CD4-positive, alpha-beta T cell treated with Interleukin-6 for 4 hours (primary cell): ENCODE measurements at places on chromosomes 13 and 19.
A peak's percentile ranks its signal among the peaks of the same experiment; 100 is the strongest.

GRCh38 chr19:58556622-58557220 lies 1.7 kb downstream of the UBE2M start:
- DNase-seq, result no peak

DNA sequence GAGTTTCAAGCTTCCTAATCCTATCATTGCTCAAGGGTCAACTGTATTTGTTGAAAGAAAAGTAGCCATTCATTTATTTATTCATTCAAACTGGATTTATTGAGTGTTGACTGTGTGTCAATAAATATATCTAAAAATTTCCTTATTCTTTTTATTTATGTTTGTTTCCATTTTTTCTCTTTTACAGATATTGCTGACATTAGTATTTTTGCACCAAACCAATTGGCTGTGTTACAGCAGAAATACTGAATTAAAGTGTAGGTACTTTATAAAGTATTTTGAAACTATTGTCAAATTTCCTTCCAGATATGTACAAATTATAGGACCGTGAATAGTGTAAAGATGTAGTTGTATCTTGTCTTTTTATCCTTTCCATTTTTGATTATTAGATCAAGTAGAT lies 692.0 kb upstream of the SLC10A2 start:
- no peak for DNase-seq

GRCh38 chr13:111668451-111668850 lies 348.0 kb downstream of the TEX29 start:
- DNase-seq, result no peak

DNA sequence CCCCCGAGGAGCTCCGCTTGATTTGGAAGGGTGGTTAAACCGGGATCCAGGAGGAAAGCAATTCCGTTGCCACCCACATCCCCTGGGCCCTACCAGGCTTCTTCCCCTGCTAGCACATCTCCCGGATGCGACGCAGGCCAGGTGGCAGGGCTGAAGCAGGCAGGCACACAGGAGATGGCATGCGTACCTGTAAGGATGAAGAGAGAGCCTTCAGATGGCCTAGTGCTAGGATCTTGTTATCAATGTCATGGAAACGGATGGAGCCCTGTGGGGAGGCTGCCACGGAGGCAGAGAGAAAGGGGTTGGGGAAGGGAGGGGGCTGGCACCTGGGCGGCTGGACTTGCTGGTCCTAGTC lies 8.5 kb upstream of the SOX1 start:
- no peak for DNase-seq

- no peak for DNase-seq
Observed at GRCh38 chr13:79880818-79881217, 399.9 kb downstream of the NDFIP2 start.

DNA sequence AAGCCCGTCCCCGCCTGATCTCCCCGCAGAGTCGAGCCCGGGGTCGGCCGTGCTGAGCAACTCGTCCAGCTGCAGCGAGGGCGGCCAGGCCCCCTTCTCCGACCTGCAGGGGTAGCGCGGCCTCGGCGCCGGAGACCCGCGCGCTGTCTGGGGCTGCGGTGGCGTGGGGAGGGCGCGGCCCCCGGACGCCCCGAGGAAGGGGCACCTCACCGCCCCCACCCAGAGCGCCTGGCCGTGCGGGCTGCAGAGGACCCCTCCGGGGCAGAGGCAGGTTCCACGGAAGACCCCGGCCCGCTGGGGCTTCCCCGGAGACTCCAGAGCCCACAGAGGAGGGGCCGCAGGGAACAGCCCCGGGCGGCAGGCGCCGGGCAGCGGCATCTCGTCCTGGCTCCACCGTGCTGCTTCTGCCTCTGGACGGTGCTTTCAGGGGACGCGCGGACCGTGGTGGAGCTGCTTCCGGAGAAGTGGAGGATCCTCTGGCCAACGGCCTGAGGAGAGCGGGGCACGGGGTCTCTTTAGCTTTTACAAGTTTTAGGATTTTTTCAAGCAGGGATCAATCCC lies 8.8 kb upstream of the F7 start:
- DNase-seq, result no peak

DNA sequence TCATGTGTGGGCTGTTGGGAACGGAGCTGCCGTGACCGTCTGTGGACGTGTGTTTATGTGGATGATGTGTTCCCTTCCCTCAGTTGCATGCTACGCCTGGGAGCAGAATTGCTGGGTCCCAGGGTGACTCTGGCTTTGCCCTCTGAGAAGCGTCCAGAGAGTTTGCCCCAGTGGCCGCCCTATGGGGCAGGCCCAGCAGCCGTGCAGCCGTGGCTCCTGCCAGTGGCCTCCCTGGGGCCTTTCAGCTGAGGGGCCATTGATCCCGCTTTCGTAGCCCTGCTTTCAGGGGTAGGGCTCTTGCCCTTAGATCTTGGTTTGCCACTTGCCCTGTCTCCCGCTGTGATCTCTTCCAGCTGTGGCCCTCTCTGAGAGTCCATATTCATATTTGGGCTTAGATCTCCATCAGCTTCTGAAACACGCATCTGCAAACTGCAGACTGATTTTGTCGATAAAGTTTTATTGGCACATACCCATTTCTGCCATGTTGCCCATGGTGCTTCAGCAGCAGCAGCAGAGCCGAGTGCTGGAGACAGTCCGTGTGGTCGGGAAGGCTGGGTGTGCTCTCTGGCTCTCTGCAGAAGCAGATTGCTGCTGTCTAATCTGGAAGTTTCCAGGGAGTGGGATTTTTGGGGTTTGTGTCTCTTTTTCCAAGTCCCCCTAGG lies 17.6 kb downstream of the GNA11 start:
- DNase-seq, result no peak

- DNase-seq, result no peak
Observed at GRCh38 chr19:1744822-1745563, 8.3 kb upstream of the ONECUT3 start.

- no peak for DNase-seq
Observed at GRCh38 chr19:42455621-42456081, 12.9 kb upstream of the CXCL17 start.

DNA sequence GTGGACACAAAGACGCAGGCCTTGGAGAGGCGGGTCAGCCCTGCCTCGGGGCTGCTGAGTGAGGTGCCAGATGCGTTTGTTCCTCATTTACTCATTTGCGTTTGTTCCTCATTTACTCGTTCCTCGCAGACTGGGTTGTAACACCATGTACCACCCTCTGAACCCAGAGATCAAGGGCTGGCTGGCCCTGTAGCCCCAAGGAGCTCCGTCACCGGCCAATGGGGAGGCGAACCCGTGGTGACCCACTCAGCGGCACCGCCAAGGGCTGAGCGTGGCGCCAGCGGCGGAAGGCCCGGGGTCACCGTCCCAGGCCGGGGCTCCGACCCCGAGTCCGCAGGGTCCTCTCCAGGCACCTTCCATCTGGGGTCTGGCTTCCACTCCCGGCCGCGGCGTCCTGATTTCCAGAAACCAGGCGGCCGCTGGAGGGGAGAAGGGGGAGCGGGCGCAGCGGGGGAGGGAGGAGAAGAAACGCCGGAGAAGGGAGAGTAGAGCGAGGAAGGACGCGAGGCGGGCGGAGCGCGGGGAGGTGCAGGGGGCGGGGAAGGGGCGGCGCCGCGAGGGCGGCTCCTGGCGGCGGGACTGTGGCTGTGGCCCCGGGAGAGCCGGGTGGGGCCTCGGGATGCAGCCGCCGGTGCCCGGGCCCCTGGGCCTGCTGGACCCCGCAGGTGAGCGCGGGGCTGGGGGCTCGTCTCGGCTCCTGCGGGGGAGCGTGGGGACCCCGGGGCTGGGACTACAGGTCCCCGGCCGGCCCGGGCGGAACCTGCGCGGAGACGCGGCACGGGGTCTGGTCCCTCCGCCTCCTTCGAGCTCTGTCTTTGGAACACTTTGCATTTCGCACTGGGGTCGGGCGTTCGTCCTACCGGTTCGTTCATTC lies at the start of gene TMEM255B:
Gene TMEM255B (plus strand): TSS at position 576 of the 874 bp plus-strand sequence. CDS start 44 bp downstream, at position 620.
- peak; percentile 82 for DNase-seq

- no peak for DNase-seq
Observed at GRCh38 chr13:29473166-29473565, 122.3 kb downstream of the SLC7A1 start.

DNA sequence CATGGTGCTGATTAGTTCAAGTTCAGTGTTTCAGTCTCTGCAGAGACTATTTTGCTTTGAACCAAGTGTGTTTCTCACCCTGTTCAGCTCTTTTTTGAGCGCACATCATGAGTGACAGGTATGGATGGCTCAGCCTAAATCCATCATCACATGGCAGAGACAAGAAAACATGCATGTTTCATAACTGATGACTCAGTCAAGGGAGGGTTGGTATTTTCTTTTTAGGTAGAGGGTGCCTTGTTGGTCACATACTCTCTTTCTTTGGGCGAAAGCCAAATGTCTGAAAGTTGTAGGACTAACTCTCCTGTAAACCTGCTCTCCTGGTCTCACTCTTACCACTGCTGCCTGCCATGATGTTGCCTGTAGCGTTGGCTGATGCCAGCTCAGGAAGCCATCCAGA lies 48.1 kb upstream of the RAP2A start:
- no peak for DNase-seq

- DNase-seq, result no peak
Observed at GRCh38 chr19:36547001-36547732, 19.1 kb upstream of the ZNF260 start.

- DNase-seq, result no peak
Observed at GRCh38 chr19:48392860-48393558, 459 bp upstream of the GRIN2D start.

- DNase-seq, result no peak
Observed at GRCh38 chr19:3253270-3253669, 28.8 kb downstream of the CELF5 start.

- no peak for DNase-seq
Observed at GRCh38 chr19:8257052-8257443, 47.9 kb downstream of the CERS4 start.

- peak; percentile 41 for DNase-seq
Observed at GRCh38 chr19:53927739-53928138, 18.7 kb downstream of the CACNG7 start.

DNA sequence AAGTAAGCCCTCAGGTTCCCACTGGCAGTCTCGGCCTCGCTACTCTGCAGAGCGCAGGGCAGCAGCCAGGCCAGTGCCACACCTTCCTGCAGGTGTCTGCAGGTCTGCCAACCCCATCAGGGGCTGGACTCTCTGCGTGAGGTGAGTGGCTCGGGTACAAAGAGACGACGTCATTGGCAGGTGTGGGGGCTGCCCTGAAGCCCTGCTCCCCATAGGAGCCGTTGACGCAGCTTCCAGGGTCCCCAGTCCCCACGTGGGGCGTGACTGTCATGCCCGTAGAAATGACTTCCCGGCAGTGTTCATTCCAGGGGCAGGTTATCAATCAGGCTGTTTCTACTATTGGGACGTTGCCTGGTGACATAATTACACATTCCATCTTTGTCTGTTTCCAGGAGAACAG lies 15.3 kb upstream of the GJB6 start:
- no peak for DNase-seq

DNA sequence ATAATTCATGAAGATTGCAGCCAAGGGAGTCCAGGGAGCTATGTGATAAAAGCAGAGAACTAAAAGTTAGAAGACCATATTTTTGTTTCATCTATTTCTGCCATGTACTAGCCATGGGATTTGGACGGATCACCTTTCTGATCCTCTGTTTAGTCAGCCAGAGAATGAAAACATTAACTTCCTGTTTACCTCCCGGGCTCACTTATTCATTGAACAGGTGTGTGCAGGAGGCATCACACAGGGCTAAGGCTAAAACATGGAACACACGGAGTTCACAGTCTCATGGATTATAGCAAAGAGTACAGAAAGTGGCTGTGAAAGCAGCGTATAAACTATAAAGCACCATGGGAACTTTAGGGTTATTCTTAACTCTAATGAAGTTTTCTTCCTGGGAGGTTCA lies 96.8 kb downstream of the GPR12 start:
- DNase-seq, result no peak

DNA sequence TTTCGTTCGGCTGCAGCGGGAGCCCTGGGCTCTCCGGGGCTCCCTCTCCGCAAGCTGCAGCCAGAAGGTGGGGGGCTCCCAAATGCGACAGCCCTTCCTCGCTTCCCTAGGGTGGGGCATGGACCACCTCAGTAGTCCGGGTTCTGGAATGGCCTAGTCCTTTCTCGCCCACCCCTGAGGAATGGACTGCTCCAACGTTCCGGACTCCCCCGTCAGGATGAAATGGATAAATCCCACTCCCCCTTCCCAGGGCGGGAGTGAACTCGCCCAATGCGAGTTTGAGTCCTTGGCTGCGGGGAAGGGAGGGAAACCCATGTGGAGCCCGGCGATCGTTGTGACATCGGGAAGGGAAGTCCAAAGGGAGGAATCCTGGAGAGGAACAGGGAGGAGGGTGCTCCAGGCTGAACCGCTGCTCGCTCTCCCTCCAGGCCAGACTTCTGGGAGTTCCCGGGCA lies 5.5 kb downstream of the HRC start:
- no peak for DNase-seq

DNA sequence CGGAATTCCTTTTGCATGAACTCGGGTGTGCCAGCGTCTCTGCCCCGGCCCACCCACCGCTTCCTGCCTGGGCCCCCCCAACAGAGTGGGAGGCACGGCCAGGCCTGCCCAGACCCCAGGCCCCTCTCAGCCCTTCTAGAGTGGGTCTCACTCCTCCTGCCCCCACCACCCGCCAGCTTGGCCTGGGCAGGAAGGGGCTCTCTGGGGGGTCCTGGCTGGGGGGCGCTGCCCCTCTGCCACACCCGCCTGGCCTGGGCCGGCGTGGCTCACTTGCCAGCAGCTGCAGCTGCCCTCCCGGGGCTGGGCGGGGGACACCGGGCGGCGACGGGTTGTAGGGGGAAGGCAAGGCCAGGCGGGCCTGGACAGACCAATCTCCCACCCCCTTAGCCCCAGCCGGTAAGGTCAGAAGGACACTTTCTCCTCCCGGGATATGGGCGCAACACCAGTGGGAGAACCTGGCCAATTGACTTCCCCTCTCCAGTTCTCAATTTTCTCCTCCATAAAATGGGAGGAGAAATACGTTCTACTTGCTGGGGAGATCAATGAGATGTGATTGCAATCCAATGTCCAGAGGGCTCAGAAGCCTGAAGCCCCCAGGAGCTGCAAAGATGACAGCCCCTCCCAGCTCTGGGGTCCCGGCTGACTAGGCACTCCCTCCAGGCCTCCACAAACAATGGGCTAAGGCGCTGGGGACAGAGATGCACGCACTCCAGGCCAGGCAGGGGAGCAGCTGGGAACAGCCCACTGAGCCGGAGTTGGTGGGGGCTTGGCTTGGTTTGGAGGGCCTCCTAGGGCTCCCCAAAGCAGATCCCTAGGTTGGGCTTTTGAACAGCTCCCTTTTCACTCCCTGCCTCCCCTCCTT lies 2.4 kb downstream of the CRLF1 start:
- DNase-seq, result no peak

DNA sequence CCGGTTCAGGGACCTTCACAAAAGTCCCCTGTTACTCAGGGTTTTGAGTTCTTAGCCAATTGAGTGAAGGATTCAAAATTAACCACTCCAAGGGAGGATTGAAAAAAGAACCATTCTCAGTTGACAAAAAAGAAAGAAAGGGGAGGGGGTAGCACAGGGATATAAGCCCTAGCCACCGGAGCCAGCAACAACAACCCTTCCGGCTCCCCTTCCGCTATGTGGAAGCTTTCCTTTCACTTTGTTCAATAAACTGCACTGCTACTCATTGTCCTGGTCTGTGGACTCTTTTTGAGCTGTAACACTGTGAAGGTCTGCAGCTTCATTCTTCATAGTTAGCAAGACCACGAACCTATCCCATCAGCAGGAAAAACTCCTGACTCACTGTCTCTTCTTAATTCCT lies 1488.1 kb upstream of the PRR20A start:
- DNase-seq, result no peak
